GOT3 (cell line): ENCODE measurements at places on chromosomes 12 and 14.

DNA sequence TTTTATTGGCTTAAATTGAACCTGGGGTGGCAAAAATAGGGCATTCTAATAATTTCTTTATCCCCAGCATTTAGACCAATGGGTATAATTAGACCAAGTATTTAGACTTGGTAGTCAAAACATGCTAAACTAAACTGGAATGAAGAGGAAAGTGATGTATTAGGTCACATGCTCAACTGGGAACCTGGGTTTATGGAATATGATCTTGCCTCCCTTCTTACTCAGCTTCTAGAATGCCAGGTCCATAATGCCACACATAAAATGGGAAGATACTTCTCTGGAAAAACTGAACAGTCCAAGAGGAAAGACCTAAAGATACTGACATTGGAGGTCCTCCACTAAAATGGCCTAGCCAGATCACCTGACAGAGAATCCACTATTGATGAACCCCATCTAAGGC is 6.2 kb upstream of the BIN2 start:
- DNase-seq = no peak

DNA sequence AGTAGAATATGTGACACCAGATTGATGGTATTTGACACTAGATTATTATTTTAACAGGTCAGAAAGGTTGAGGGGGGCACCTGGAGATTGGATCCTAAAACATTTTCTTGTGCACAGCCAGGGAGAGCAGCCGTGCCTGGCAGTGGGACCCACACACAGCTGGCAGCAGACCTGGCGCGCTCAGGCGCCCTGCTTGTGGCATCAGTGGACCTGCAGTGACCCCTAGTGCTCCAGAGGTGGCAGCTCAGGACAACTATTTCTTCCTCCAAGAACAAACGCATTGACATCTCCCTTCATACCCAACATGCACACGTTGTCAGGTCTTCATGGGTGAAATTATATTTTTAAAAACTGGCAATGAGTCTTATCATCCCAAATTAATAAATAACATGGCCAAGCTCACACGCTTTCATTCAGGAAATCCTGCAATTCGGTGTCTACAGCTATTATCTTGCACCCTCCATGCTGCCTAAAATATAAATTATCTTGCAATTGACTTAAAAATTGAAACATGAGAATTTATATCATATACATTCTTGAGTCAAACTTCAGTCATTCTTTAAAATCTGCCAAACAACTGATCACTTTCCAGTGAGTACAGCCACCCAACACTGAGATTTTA is 7.7 kb upstream of the TMEM132D start:
- DNase-seq = no peak

DNA sequence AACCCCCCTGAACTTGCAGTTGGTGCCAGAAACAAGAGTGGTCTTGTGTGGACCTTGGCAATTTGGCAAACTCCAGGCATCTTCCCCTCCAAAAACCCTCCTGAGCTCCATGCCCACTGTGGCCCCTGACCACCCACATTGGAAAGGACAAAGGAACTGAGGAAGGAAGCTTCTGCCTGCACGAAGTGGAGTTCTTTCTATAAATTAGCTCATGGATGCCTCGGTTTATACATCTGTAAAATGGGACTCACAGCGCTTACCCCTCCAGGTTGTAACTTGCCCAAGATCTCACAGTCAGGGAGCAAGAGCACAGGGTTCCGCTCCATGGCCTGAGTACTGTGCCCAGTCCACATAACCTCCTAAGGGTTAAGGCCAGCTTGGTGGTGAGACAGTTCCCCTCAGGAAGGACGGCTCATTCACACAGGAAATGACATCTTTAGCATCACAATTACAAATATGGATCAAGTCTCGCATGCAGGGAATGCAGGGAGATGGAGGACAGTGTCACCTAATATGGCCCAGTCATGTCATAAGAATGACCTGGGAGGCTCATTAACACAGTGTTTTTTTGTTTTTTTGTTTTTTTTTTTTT is 66.6 kb downstream of the CLMN start:
- no peak for DNase-seq

GRCh38 chr12:7581046-7581445 is 77.5 kb upstream of the CD163 start:
- DNase-seq = no peak

- no peak for DNase-seq
Measured at GRCh38 chr12:125210104-125210755, 145.0 kb downstream of the AACS start.

- no peak for DNase-seq
Measured at GRCh38 chr12:89279499-89279898, 72.8 kb downstream of the DUSP6 start.

DNA sequence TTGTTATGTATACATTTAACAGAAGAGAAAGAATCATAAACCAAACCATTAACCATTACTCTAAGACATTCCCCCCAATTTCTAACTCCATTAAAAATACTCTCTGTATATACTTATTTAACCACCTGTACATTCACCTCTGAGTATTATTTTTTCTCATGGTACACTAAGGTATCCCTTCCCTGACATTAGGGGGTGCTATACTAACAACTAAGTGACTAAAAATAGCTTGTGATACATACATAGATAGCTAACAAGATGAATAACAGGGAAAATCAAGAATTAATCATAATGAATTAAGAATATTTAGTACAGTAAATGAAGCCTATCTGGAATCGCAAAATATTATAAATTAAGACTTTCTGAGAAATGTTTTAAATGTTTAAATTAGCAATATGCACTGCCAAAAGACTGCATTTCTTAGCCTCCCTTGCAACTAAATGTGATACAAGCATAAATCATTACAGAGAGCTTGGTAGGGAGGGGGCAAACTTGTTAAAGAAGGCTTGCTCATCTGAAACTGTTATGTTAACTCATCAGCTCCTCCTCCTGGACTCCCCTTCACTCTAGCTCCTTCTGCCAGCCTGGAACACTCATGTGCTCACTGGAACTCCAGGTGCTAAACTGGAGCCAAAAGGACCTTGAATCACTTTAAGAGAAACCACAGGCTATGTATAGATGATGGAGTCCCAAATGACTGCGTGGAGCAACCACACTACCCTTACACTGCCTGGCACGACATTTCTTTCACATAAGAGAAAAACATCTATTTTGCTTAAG is 14.9 kb downstream of the C2CD5 start:
- no peak for DNase-seq

DNA sequence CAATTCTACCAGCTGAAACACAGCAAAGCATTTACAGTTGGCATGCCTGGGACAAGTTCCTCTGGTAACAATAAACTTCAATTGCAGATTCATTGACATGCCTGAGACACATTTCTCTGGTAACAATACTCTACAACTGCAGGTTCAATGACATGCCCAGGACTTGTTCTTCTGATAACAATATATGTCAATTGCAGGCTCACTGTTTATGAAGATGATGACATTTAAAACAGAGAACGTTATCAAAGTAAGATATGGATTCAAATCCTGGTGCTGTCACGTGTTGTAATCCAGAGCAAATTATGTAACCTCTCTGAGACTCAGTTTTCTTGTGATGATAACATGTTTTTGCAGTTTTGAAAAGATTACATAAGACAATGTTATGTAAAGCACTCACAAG is 20.5 kb downstream of the KITLG start:
- DNase-seq = no peak

DNA sequence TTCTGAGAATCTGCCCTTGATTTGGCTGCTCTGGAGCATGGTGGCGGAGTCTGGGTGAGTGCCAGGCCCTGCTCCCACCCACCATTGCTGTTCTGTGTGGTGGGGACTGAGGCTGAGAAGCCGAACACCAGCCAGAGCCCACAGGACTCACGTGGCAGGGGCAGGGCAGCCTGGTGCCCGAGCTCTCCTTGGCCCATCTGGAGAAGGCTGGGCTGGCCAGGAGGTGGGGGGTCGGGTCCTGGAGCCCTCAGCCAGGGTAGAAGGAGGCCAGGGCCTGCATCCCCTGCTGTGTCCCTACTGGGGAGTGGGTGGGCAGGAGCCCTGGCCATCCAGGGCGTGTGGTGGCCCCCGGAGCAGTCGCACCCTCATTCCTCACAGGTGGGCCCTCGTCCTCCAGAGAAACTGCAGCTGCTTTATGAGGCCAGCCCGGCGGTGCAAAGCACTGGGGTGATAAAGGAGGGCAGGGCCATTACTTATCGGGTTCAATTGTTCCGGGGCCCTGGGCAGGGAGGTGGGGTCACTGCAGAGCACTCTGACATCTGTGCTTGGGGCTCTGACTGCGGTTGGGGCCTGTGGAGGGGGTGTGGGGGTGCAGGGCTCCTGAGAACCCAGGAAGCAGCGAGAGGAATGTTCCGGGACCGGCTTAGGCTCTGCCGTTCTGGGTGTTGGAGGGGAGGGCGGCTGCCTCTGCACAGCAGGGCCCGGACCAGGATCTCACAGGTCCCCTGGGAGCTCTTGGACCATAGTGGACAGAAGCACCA is 217.5 kb upstream of the C14orf180 start:
- DNase-seq = no peak

GRCh38 chr12:126760092-126760491 is 1506.9 kb upstream of the TMEM132C start:
- DNase-seq = no peak

DNA sequence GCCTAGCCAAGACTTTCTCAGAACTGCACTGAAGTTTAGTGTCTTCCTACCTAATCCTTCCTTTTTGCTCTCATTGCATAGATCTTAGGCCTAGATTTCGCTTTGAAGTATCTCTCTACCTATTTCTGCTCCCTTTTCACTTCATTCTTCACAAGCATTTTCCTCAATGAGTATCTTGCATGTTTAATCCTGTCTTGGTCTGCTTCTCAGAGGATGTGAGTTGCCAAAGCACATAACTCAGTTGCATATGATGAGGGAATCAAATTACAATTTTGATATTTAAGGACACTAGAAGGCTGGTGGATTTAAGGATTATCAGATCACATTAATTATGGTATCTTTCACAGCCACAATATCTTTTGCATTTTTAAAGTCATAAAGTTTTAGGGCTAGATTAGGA is 195.5 kb upstream of the DAAM1 start:
- DNase-seq = no peak

GRCh38 chr14:53539489-53540126 is 386.5 kb upstream of the DDHD1 start:
- no peak for DNase-seq

- no peak for DNase-seq
Measured at GRCh38 chr14:101054671-101055070, 151.1 kb upstream of the RTL1 start.

DNA sequence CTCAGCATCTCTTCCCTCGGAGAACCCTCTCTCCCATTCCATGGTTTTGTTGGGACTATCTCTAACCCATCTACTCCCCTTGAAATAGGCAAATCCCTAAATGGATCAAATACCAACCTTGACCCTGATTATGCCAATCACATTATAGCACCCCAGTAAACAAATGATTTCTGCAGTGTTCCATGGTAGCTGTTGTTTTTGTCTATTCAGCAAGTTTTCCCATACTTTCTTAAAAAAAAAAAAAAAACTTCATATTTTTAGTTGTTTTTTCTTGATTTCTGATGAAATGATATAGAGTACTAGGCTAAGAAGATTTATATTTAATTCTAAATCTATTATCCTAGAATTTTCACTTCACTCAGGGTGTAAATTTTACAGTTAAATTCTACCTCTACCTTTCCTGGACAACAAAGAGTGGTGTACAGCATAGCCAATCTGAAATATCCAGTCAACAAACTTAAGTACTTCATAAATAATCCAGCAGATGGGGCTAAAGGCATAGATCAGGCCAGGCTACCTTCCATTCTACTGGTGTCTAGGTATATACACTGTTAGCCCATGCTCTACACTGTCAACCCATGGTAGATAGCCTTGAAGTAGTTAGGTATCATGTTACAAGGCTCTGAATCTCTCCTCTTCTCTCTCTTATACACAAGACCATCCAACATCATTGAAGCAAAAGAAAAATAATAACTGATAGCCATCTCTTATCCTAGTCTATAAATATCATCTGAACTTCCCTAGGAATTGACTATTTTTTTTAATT is 82.2 kb downstream of the PLEKHG7 start:
- DNase-seq = no peak

- no peak for DNase-seq
Measured at GRCh38 chr14:74415115-74415437, 10.9 kb downstream of the SYNDIG1L start.

- no peak for DNase-seq
Measured at GRCh38 chr14:102469261-102469660, 40.3 kb downstream of the ANKRD9 start.

DNA sequence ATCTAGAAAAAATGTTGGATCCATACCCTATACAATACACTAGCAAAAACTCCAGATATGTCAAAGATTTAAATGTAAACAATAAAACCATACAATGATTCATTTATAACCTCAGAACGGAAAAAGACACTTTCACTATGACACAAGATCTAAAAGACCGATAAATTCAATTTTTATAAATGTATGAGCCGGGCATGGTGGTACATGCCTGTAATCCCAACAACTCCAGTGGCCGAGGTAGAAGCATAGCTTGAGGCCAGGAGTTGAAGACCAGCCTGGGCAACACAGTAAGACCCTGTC is 2.5 kb upstream of the SOS2 start:
- DNase-seq = no peak

DNA sequence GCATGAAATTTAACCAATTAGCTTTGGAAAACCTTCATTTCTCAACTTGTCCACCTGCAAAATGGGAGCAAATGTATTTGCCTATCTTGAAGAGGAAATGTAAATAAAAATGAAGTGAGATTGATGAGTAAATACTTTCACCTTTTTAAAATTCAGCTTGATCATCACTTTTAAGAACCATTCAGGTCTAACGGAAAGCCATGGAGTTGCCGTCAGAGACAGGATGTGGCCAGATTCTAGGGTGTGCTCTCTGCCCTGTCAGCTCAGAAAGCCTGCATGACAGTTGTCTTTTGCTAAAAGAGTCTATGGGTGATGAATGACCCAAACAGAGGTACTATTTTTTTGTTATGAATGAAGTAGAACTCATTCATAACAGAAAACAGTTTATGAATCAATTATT is 104.3 kb upstream of the SLC35F4 start:
- no peak for DNase-seq

DNA sequence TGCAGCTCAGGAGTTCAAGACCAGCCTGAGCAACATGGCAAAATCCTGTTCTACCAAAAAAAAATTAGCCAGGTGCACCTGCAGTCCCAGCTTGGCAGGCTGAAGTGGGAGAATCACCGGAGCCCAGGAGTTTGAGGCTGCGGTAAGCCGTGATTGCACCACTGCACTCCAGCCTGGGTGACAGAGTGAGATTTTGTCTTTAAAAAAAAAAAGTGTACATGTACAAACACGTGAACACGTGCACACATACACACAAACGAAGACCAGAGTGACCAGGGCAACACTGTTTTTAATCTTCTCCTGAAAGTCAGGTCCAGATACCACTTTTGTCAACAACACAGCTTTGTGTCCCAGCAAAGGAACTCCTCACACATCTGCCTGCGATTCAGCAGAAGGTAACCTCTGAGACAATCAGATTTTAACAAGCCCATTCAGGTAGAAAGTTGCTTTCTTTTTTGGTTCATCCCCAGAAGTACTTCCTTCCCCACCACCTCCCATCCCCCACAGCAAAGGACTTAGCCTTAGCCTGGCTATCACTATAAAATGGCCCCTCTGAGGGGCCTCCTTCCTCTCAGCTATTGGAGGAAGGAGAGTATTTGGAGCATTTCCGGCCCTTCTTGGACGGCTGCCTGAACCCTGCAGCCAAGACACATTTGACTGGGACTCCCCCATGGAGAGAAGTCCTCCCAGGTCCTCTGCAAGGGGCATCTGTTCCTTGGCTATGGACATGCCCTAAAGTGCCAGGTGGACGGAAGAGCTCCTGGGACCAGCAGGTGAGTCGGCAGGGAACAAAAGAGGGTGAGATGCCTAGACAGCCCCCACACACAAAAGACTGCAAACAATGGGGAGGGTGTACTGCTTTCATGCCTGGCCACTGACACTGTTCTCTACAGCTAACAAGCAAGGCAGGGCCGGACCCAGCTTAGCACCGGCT is 9.8 kb downstream of the CTDSP2 start:
- no peak for DNase-seq
